ENCODE measurements at places on chromosomes 11 and 22.

DNA sequence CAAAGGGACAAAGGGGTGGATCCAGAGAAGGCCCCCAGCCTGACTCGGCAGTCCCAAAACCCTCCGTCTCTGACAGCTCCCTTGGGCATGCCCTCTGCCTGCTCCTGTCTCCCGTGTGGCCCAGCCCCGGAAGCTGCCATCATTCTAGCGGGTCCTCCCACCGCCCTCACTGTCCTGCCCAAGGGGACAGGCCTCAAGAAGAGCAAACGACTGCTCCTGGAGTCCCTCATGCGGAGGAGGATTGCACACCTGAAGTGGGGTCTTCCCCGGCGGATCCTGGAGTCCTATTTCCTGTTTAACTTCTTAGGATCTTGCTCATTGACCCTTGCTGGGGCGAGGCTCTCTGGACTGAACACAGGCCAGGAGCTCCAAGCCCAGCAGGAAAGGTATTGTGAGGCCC lies 2.6 kb upstream of the MEI1 start:
- no peak for DNase-seq

- no peak for DNase-seq
Observed at GRCh38 chr11:92941676-92942571, 27.5 kb upstream of the MTNR1B start.

GRCh38 chr11:17831228-17831627 lies 96.6 kb downstream of the KCNC1 start:
- no peak for DNase-seq

- DNase-seq = no peak
Observed at GRCh38 chr22:50171319-50171964, 911 bp downstream of the PANX2 start.

- DNase-seq = no peak
Observed at GRCh38 chr11:13429836-13430235, 33.2 kb downstream of the BTBD10 start.

DNA sequence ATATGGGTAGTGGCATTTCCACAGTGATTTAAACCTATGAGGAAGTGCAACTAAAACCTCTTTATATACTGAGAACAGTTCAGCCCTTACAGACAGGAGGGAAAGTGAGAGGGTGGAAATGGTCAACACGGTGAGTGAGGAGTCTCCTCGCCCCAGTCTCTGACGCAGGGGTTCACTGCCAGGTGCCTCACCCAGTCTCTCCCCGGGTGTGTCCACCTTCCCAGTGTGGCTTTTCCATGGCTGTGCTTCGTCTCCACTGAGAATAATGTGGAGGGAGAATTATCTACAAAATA lies 116.6 kb upstream of the TOP3B start:
- DNase-seq = no peak

GRCh38 chr11:83156996-83157593 lies at the start of gene PCF11:
TSS of gene PCF11 (plus strand) at chr11:83157131. CDS start at chr11:83157440, 309 bp downstream.
- DNase-seq = no peak

DNA sequence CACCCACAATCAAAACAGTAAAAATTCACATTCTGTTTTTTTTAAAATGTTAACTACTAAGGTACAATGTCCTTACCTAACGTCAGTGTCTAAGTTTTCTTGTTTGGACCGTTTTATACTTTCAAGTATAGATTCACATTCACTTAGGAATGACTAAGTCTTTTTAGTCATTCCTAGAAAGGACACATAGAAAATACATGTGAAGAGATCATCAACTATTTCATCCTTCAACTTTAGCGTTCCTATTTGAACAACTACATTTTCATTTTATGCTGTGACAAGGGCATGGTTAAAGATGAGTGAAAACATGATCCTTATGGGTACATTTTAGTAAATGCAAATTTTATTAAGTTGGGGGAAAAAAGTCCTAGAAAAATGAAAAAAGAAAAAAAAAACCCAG lies 62.8 kb downstream of the DDX10 start:
- no peak for DNase-seq

GRCh38 chr11:131408025-131408640 lies 37.7 kb downstream of the NTM start:
- no peak for DNase-seq

DNA sequence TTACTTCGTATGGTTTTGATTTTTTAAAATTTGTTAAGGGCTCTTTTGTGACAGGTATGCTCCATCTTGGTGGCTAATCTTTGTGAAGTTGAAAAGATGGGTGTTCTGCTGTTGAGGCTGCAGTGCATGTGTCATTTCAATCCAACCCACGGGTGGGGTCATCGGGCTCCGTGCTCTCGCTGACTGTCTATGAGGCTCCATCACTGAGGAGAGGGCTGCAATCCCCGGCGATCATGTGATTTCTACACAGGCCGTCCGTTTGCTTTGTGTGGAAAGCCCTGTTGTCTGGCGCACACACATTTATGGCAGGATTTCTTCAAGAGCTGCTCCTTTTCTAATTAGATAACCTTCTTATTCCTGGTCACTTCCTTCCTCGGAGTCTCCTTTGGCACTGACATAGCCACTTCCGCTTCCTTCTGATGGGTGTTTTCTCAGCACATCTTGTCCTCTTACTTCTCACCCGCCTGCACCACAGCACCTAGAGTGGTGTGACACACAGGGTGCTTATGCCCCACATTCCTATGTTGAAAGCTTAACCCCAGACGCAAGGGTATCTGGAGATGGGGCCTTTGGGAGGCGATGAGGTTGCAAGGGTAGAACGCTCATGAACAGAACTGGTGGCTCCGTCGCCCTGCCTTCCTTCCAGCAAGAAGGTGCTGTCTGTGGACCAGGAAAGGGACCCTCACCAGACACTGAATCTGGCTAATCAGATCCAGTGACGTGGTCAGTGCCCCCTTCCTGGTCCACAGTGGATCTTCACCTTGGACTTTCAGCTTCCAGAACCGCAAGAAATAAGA lies 9.4 kb downstream of the MOB2 start:
- DNase-seq = no peak

- no peak for DNase-seq
Observed at GRCh38 chr11:126305699-126306098, 1.8 kb downstream of the DCPS start.

DNA sequence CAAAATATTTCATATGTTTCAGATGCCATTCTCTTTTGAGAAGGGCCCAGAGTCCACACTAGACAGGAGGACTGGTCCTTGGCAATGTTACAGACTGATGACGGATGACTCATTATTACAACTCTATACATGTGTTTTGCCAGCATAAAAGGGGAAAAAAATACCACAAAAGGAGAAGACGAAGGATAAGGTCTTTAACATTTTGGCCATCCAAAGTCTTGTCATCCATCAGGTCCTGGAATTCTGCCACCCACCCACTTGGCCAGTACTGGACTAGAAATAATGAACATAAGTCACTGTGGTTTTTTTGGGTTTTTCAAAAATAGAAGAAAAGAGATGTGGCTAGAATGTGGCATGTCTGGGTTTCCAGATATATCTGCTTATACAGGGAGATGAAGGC lies 57.7 kb upstream of the BDNF start:
- DNase-seq = no peak

GRCh38 chr11:101726988-101727387 lies 143.2 kb upstream of the TRPC6 start:
- no peak for DNase-seq

GRCh38 chr11:61369372-61370348 lies 7.5 kb downstream of the TMEM138 start:
- no peak for DNase-seq

DNA sequence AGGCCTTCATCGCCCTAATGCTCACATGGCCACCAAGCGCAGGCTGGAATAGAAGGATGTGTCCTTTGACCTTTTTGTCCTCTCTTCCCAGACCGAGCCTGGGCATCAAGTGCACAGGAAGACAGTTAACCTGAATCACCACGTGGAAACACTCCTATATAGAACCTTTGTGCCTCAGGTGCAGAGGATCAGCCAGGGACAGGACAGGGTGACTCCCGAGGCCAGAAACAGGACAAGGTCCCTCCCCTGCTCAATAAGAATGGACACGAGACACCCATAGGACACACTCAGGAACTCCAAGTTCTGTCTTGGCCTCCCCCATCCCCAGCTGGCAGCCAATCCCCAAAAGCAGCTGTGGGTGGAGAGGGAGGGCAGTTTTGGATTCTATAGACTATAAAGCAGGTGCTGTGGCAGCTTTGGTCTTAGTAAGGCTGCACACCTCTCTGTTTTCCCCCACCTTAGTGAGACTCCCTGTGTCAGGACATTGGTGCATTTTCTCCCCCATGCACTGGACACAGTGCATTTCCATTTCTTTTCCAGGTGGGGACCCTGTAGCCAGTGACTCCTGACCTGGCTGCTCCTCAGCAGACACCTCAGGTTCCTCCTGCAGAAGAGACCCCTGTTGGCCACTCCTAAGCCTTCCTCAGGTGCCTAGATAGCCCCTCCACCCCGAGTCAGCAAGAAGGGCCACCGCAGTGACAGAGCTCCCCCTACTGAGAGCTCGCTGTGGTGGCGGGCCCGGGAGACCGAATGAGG lies 43.6 kb upstream of the POU2AF1 start:
- DNase-seq = peak; percentile 30

DNA sequence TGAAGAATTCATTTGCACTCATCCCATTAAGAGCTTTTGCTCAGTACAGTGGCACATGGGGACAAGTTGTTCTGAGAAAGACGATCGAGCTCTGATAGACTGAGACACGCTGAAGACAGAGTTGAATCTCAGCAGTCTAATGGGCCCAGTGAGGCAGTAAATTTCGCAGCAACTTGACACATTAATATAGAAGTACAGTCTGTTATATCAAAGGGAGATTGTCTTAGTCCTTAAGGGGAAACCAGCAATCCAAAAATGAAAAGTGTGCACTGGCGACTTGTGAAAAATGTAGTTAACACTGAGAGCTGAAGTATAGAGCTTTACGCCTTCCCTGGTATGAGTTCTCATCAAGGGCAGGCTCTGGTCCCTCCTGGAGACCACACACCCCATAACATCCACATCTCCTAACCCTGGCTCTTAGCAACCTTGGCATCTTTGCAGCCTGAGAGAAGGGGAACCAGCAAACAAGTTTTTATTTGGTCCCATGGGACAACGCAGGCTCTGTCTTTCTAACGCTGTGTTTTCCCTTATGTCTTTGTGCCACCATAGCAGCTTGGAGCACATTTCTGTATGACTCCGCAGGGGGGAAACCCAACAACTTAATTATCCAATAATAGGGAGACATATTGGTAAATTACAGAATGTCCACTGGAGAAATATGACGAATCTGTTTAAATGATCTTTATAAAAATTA lies 952.5 kb downstream of the OPCML start:
- DNase-seq = no peak

- no peak for DNase-seq
Observed at GRCh38 chr11:2690596-2691354, 9.0 kb downstream of the KCNQ1OT1 start.

DNA sequence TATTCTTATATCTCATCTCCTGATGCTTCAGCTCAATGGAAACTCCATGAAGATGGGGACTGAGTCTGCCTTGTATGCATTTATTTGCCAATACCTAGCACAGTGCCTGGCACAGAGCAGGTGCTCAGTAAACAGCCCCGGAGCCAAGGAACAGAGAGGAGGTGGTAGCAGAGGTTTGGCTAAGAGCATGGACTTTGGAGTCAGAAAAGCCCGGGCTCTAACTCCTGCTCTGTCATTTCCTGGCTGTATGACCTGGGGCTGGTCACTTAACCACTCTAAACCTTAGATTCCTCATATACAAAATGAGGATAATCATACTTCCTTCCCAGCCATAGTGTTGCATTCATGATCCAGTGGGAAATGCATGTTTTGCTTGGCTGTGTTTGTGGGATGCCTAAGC lies 36.6 kb downstream of the TP53I11 start:
- DNase-seq = no peak

DNA sequence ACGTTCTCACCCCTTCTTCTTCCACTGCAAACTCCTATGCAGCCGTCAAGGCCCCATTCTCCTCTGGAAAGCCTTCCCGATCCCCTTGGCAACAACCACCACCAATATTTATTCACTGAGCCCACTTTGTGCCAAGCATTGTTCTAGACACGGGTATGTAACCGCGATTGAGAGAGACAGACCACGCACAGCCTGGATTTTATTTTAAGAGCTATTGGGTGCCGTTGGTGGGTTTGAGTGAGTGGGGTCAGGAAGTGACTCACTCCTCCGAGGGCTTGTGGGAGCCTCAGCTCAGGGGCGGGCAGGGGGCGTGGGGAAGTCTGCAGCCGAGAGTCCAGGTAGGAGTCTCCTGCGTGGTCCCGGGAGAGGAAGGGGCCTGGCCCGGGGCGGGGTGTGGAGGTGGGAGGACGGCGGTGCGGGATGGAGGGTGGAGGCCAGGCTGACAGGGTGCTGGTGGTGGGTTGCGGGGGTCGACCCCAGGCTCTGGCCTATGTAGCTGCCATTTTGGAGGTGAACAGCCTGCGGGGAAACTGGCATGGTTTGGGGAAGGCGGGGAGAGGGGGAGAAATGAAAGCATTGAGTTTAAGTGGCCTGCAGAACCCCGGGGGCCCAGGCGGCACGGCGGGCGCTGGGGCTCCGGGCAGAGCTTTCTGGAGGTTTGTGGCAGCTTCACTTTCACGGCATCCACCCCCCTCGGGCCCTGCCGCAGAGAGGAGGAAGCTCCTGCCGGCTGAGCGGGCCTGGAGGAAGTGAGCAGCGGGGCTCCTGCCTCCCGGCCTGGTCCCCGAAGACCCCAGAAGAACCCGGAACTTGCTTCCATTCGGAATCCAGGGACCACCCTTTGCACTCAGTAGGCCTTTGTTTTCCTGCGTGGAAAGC lies 547 bp downstream of the PARVG start:
- peak; percentile 48 for DNase-seq

DNA sequence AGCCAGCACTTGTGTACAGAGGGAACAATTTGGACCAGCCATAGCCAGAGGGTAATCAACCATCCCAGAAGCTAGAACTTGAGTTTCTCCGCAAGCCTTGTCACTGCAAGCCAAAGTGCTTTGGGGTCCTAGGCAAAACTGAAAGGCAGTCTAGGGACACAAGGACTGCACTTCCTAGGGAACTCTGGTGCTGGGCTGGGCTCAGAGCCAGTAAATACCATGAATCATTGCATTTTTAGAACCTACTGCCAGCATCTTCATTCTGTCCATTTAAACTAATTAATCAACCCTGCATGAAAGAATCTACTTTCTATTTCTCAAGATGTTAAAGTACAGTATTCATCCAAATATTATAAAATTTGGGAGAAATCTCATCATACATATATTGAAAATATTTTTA lies 20.0 kb downstream of the PATE3 start:
- no peak for DNase-seq

DNA sequence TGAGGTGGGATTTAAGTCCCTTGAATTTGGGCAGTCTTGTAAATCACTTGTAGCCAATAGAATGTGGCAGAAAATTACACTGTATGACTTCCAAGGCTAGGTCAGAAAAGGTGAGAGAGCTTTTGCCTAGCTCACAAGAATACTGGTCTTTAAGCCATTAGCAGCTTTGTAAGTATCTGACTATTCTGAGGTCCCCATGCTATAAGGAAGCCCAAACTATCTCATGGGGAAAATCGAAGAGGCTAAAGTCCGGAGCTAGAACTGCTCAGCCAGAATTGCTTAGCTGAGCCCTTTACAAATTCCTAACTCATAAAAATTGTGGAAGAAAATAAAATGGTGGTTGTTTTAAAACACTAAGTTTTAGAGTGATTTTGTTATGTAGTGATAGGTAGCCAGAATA lies 13.0 kb downstream of the FAR1 start:
- DNase-seq = no peak

GRCh38 chr11:127620671-127621070 lies 620.1 kb upstream of the KIRREL3 start:
- DNase-seq = no peak
